T-helper 1 cell (primary cell): ENCODE measurements at places on chromosomes 4 and X.
A peak's percentile ranks its signal among the peaks of the same experiment; 100 is the strongest.

- DNase-seq, result no peak
Observed at GRCh38 chr4:140710908-140711622, 45.1 kb downstream of the TBC1D9 start.

DNA sequence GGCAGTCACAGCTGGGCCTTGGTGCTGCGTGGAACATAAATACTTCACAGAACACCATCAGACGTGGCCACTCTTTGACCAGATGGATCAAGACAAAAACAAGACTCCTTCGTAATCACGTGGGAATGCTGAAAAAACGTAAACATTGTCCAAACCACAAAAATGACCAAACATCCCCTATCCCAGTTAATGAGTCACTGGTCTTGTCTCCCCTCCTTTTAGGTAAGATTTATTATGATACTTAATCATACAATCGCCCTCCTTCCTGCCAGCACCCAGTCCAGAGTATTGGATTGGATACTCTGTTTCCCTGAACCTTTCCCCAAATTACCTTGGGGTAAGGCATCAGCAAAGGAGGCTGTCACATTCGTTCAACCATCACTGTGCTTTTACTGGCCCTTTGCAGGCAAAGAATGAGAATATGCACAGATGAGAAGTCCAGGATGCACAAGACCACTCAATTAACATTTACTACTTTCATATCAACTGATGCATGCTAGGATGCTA lies 601 bp upstream of the TCEANC start:
- DNase-seq, result no peak

GRCh38 chr4:71749008-71749594 lies 34.8 kb downstream of the GC start:
- DNase-seq, result no peak

DNA sequence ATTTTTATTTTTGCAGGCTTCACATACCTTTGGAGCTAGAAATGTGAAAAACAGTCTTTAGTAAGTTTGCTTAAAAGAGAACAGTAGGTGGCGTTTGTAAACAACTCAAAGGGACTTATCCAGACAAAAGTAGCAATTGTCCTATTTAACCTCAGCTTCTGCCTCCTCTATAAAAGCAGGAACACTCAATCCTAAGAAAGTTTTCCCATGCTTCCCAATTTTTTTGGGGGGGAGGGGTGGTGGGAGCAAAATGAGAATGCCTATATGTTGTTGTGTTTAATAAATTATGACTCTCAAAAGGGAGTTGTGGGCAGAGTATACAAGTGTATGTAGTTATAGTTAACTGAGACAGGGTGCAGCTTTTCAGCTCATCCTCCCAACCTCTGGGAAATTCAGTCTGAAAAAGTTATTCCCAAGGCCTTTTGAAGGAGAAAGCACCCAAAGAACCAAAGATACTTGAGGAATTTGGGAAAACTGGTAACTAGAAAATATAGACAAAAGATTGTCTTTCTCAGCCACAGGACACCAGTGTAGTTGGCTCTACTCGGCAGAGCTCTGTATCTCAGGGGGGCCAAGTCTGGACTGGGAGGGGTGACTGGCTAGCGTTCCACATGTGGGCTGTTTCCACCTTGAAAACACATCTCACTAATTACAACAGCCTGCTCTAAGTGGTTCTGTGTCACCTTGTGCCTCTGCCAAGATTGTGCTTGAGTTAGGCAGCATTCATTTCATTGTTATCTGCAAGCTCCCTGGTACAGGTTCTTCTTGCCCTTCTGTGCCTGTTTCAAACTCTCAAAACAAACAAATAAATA lies 2.8 kb downstream of the SFRP2 start:
- no peak for DNase-seq

GRCh38 chrX:22634083-22634482 lies 361.4 kb downstream of the CBLL2 start:
- no peak for DNase-seq

GRCh38 chrX:39017716-39018115 lies 216.5 kb downstream of the MID1IP1 start:
- DNase-seq, result no peak

GRCh38 chrX:136812286-136812685 lies 31.6 kb upstream of the ARHGEF6 start:
- no peak for DNase-seq

DNA sequence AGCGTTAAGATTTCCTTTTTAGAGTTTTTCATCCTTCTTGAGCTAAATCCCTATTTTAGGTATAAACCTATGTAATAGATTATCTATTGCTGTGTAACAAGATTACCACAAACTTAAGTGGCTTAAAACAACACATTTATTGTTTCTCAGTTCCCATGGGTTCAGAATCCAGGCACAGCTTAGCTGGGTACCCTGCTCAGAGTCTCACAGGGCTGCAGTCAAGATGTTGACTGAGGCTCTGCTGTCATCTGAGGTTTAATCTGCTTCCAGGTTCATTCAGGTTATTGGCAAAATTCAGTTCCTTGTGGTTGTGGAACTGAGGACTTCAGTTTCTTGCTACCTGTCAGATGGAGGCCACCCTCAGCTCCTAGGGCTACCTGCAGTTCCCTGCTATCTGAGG lies 60.9 kb downstream of the GK start:
- DNase-seq, result no peak

DNA sequence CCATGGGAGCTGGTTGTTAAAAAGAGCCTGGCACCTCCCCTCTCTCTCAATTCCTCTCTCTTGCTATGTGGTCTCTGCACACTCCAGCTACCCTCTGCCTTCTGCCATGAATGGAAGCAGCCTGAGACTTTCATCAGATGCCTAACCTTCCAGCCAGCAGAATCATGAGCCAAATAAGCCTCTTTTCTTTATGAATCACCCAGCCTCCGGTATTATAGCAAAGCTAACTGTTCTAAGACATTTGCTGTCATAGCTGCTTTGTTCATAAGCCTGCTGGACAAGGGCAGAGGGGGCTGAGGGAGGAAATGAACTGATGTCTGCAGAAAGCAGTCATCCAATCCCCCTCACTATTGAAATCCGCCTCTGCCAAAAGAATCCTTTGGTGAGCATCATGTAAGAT lies 196.7 kb downstream of the ZNF330 start:
- DNase-seq, result no peak

GRCh38 chrX:137051978-137052642 lies 18.3 kb upstream of the GPR101 start:
- peak; percentile 70 for DNase-seq

GRCh38 chr4:11230866-11231265 lies 197.8 kb downstream of the HS3ST1 start:
- no peak for DNase-seq

DNA sequence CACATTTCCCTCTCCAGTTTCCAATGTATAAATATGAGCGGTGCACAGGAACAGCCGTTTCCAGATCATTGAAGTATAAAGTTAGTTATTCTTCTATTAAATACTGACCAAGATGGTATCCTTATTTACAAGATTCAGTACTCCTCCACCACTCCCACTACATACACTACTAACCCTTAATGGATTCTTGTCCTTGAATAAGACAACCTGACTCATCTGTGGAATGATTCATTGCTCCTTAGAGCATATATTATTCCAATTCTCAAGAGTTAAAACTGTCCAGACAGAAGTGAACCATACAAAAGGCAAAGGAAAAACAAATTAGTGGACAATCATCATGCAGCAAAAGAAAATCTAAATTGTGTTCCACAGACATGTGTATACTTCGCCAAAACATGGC lies 373.3 kb downstream of the IDS start:
- no peak for DNase-seq

DNA sequence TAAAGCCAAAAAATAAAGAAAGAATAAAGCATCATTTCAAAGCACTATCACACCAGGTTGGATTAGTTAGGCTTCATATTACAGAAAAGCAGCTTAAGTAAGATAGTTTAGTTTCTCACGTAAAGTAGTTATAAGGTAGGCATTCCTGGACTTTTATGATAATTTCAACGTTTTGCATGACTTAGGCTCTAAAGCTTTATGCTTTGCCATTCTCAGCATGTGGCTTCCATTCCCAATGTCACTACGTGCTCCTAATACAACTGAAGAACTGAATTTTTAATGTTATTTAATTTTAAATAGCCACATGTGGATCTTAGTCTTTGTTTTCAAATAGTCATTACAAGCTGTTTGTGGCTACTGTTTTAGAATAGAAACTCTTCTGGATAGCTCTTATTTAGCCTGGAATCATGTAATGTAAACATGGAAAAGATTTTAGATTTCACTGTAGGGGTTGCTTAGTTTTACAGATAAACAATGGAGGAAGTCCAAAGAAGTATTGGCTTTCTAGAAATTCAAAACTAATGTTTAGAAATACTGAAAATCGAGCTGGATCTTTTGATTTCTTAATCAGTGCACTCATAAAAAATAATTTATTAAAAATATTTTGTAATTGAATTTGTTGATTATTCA lies 710.0 kb downstream of the IL1RAPL1 start:
- no peak for DNase-seq

- no peak for DNase-seq
Observed at GRCh38 chrX:125089761-125090445, 229.8 kb upstream of the TEX13C start.

DNA sequence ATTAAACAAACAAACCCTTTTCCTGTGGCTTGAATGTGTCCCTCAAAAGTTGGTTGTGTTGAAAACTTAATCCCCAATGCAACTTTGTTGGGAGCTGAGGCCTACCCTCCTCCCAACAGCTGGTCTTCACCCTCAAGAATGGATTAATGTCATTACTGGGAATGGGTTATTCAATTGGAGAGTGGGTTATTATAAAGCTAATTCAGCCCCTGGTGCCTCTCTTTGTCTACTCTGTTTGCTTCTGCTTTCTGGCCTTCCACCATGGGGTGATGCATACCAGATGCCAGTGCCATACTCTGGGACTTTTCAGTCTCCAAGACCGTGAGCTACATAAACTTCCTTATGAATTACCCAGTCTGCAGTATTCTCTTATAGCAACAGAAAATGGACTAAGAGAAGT lies 706.5 kb downstream of the CCSER1 start:
- no peak for DNase-seq

- DNase-seq, result no peak
Observed at GRCh38 chr4:41427931-41428600, 109.9 kb upstream of the LIMCH1 start.

DNA sequence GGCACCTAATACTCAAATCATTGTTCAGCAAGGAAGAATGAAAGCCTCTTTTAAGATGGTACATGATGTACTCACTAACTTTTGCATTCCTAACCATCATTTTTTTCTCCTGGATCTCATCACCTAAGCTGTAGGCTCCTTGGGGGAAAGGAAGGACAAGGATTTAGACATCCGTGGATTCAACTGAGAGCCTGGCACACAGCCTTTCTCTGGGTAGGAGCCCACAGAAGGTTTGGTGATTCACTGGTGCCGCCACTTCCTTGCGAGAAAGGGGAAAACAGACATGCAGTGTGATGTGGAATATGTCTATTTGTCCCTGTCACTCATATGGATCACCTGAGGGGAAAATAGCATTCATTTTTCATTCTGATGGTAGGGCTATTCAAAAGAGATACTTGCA lies 147.3 kb downstream of the PCDH7 start:
- no peak for DNase-seq

GRCh38 chr4:145348291-145348690 lies 133.4 kb upstream of the SMAD1 start:
- DNase-seq, result no peak

GRCh38 chr4:81255524-81255923 lies 40.5 kb upstream of the PRKG2 start:
- DNase-seq, result no peak

DNA sequence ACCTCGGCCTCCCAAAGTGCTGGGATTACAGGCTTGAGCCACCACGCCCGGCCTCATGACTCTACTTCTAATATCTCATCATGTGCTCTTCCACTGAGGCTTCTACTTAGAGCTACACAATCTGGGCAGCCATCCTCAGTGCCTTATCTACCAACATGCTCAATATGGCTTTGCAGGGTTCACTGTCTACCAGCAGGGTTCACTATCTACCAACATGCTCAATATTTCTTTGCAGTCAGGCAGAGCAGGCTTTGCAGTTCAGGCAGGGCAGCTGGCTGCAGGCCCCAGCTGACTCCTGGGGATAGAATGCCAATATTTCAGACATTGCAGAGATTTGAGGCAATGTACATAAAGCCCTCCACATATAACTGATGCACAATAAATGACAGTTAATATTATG lies 47.5 kb downstream of the PKD2 start:
- DNase-seq, result no peak

DNA sequence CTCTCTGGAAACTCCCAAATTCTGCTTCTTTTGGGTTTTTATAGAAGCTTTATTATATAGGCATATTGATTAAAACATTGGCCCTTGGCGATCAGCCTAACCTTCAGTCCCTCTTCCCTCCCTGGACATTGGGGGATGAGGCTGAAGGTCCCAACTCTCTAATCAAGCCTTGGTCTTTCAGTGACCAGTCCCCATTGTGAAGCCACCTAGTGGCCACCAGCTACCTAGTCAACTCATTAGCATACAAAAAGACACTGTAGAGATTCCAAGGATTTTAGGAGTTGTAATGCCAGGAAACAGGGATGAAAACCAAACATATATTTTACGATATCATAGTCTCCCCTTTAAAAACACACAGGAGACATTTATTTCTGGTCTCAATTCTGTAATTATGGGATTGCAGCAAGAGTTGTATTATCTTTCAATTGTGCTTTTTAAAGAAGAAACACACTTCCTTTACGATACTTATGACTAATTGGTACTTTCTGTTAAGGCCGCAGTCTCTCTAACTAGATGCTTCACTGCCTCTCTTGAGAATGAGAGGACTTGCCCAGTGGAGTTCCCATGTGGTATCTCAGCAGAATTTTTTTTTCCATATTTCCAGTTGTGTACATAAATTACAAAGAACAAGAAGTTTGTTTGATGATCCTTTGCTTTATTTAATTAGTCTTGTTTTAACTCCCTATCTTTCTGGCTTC lies 58.2 kb downstream of the WDR17 start:
- no peak for DNase-seq

GRCh38 chr4:181281451-181281850 lies 961.8 kb upstream of the TENM3 start:
- no peak for DNase-seq

DNA sequence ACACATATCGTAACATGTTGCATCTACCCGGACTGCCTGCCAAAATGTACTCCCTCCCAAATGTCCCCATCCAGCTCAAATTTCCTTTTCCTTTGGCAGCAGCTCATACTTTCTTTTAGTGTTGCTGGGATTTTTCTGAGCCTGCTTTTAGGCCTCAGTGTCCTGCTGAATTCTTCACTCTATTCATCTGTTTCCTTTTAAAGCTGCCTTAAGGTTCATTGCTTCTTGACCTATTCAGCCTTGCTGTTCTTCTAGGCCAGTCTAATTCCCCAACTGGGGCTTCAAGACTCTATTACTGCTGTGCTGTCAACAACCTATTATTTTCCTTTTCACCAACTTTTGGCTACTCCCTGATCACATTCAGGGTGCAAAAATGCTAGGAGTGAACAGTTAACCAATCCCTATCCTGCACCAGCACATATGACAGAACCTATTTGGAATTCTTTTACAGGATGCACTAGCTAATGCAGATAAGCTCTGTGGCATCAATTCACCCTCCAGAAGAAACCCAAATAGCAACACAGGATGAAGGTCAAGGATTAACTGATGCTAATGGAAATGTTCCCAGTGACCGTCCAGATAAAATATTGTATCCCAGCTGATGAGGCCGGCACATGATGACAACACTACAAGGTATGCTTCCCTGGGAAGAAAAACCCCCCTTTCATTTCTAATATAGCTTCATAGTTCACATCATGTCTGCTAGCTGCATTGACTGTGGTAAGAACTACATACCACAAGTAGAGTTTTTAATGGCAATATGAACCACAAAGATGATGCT lies 114.7 kb upstream of the TTC29 start:
- DNase-seq, result no peak

GRCh38 chrX:119492463-119492862 lies 24.2 kb downstream of the SLC25A5 start:
- DNase-seq, result no peak

GRCh38 chr4:144296941-144297340 lies 156.4 kb upstream of the GYPA start:
- no peak for DNase-seq

- DNase-seq, result no peak
Observed at GRCh38 chr4:116639070-116639577, 446.3 kb downstream of the TRAM1L1 start.
